ENCODE measurements at places on chromosomes 11 and 22.

DNA sequence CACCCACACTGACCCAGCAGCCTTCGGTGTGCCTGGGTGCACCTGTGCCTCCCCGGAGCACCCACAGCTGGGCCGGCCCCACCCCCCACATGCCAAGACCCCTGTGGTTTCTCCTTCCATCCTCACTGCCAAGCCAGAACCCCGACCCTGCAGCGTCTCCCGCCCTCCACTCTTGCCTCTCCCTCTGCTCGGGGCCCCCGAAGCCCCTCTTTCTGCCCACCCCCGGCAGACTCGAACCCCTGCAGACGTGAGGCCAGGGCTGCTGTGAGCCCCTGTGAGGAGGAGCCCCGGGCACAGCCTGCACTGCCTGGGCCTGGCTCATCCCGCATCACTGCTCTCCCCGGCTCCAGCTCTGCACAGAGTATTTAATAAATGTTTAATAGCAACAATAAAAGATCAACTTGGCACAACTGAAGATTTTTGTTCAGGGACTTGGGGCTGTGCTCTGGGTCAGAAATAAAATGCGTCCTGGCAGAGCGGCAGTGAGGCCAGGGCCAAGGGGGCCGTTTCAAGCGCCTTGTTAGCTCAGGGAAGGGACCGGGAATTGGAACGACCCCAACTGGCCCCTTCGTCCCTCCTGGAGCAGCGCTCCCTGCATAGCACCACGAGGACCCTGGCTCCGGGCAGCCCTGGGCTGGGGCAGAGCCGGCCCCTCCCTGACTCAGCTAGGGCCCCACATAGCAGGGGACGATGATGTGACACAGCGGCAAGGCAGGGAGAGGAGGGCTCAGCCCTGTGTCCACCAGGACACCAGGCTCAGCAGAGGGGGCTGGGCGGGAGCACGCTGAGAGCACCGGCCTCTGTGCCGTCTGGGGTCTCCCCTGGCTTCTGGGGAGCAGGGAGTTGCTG lies 520.8 kb downstream of the BRD1 start:
- no peak overlapping the region for H3K4me3 ChIP-seq
- H3K27ac ChIP-seq: no peak overlapping the region

GRCh38 chr11:57626895-57627294 lies 22.8 kb downstream of the YPEL4 start:
- H3K4me3 ChIP-seq: no peak overlapping the region
- no peak overlapping the region for H3K27ac ChIP-seq
- H3K36me3 ChIP-seq: peaks cover 17% of the 10 kb centered on the region

DNA sequence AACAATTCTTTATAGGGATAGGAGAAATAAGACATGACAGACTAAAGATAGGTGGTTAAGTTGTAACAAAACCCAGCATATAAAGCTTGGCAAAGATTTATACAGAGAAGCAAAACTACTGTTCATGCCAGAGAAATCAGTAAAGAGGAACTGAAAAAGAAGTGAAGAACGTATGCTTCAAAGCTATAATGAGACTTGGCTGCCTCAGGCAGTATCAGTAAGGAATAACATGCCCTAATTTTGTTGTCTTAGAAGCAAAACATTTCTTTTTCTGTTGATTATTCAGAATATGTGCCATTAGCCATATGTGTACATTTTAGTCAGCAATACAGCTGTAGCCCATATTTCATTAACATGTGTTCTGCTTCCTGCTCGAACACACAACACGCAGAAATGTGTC lies 403.2 kb downstream of the NELL1 start:
- no peak overlapping the region for H3K27ac ChIP-seq
- H3K4me1 ChIP-seq: no peaks in the 10 kb centered on the region
- H3K27me3 ChIP-seq: no peaks in the 10 kb centered on the region
- H3K4me3 ChIP-seq: no peak overlapping the region

DNA sequence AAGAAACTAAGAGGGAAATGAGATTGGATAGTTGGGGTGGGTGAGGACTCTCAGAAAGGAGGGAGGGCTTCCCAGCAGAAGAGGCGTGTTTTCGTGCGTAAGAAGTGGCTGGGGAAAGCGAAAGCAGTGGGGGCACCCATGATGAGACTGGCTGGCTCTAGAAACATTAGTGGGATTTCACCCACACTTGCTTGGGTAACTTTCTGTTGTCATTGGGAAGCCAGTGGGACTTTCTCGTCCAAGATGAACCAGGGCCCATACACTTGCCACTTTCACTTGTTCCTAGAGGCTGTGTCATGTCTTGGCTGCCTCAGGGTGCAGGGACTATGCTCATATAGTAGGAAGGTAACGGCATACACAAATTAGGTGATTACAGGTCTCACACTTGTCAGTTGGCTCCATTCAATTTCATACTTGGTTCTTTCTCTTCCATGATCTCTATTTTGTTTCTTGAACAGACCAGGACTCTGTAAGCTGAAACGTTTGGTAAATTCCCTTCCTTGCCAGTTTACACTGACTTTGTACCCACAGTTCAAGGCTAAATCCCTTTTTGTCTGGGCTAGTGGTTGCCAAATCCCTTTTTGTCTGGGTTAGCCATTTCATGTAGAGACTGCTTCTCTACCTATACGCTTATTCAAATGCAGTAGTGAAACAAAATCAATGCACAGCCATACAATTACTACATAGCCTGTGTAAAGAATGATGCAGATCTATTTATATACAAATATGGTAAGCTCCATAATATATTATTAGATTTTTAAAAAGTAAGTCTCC lies 42.0 kb upstream of the CXCR5 start:
- no peak overlapping the region for H3K27ac ChIP-seq
- peaks cover 3% of the 10 kb centered on the region for H3K4me1 ChIP-seq
- no peak for DNase-seq
- no peaks in the 10 kb centered on the region for H3K36me3 ChIP-seq

- no peaks in the 10 kb centered on the region for H3K36me3 ChIP-seq
- no peak overlapping the region for H3K27ac ChIP-seq
- no peaks in the 10 kb centered on the region for H3K27me3 ChIP-seq
- H3K4me1 ChIP-seq: no peaks in the 10 kb centered on the region
These were observed 9.5 kb upstream of the DKK3 start for GRCh38 chr11:12017865-12018453.

DNA sequence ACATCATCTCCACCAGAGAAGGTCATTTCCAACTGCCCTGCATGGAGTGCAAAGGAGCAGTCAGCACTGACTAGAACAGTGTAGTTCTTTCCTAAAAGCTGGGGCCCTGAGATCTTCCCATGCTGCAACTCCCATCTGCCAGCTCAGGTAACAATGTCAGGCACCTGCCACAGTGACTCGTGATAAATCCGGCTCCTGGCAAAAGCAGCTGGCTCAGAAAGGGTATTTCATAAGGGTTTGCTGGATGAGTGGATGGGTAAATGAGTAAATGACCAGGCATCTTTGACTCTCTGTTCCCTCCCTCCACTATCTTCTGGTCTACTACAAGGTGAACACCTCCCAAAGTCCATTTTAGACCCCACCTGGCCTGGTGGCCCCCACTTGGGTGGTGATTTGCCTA lies 403.6 kb downstream of the NXPE2 start:
- no peak overlapping the region for H3K27ac ChIP-seq
- DNase-seq: no peak
- H3K27me3 ChIP-seq: no peaks in the 10 kb centered on the region
- no peak overlapping the region for H3K4me3 ChIP-seq
- no peaks in the 10 kb centered on the region for H3K36me3 ChIP-seq
- peaks cover 21% of the 10 kb centered on the region for H3K4me1 ChIP-seq

DNA sequence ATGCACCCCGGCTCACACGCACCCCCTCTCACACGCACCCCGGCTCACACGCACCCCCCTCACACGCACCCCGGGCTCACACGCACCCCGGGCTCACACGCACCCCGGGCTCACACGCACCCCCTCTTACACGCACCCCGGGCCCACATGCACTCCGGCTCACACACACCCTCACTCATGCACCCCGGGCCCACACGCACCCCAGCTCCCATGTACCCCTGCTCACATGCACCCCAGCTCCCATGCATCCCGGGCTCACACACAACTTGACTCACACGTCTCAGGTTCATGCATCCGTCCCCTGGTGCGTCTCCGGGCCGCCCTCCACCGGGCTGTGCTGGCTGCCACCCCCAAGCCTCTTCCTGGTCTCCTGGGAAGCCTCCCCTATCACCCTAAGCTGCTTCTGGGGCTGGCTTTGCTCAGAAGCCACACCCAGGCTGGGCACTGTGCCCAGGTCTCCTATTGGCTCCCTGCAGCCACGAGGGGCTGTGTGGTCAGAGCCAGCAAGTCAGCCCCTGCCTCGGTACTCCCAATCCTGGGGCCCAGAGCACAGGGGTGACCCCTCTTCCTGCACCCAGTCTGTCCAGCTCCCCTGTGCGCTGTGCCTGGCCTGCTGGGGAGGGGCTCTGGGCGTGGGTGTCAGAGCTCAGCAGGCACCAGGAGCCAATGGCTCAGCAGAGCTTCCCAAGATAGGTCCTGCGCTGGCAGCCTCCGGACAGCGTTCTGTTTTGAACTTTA lies 16.9 kb downstream of the TSPAN4 start:
- no peak for DNase-seq
- H3K27ac ChIP-seq: no peak overlapping the region
- peaks cover 25% of the 10 kb centered on the region for H3K27me3 ChIP-seq
- no peak overlapping the region for H3K4me3 ChIP-seq
- H3K4me1 ChIP-seq: peaks cover 4% of the 10 kb centered on the region
- peaks cover 4% of the 10 kb centered on the region for H3K36me3 ChIP-seq

GRCh38 chr11:133793271-133794035 lies 51.9 kb downstream of the SPATA19 start:
- DNase-seq: no peak
- peaks cover 5% of the 10 kb centered on the region for H3K36me3 ChIP-seq
- H3K4me1 ChIP-seq: no peaks in the 10 kb centered on the region
- no peak overlapping the region for H3K4me3 ChIP-seq

GRCh38 chr11:103995896-103996295 lies 40.5 kb upstream of the DDI1 start:
- no peak for DNase-seq
- no peaks in the 10 kb centered on the region for H3K36me3 ChIP-seq
- peaks cover 2% of the 10 kb centered on the region for H3K27me3 ChIP-seq
- no peak overlapping the region for H3K4me3 ChIP-seq
- H3K27ac ChIP-seq: no peak overlapping the region

DNA sequence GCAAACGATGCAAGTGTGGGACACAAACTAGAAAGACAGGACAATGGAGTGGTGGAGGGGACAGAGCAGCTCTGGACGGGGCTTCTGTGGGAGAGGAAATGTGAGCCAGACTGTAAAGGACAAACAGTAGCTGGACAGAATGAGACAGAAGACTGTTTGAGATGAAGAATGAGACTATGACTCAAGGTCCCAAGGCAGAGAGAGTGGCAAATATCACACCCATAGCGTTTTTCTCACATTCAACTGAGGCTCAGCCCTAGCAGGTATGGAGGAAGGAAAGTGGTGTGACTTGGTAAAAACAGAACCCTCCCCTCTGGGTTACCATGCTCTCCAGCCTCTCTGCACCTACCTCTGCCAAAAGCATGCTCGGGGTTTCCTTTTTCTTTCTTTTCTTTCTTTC lies 96.5 kb downstream of the RPL27A start:
- no peaks in the 10 kb centered on the region for H3K27me3 ChIP-seq
- no peak overlapping the region for H3K27ac ChIP-seq
- no peak for DNase-seq
- peaks cover 12% of the 10 kb centered on the region for H3K4me1 ChIP-seq
- no peak overlapping the region for H3K4me3 ChIP-seq

DNA sequence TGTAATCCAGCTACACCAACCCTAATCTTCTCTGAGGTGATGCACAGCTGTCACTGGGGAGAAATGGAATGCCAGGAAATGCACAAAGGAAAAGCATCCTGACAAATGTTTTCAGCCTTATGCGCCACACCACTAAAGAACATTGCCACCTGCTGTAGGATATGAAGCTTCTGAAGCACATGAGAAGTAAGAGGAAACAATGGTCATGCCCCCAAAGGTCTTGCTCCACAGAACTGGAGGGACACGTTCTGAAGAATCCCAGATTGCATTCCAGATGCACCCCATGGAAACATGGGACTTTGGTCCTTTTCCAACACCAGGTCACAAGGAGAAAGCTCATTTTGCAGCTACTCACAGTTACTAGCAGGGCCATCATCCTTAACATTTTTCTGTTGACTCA lies 48.7 kb upstream of the ZBED5 start:
- no peak overlapping the region for H3K4me3 ChIP-seq
- H3K27me3 ChIP-seq: no peaks in the 10 kb centered on the region

DNA sequence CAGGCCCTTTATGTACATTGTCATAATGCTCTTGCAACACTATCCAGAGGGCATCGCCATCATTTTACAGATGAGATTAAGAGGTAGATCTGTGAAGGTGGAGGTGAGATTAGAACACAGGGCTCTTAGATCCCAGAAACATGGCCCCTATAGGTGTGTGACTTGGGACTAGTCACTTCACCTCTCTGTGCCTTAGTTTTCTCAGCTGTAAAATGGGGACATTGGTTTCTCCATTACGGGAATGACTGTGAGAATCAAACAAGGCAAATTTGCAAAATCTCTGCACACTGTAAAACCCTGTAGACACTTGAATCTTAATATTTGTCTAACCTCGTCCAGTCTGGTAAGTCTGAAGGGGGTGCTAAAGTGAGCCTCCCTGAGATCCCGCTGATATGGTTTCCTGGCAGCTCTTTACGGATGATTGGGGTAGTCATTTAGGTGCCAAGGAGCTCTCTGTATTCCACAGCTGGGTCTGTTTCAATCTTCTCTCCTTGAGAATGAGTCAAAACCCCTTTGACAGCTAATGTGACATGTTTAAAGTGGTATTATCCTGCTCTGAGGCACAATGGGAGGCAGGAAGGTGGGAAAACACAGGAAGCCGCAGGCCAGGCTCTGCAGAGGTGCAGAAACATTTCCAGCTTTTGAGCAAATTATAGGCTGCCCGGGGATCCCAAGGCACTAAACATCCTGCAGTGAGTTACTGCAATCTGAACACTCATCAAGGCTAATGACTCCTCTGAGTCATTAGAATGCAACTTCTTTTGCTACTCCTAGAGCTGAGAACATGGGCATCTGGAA lies 140.8 kb downstream of the CCDC81 start:
- DNase-seq: peak; percentile 27
- peaks cover 57% of the 10 kb centered on the region for H3K4me1 ChIP-seq
- peaks cover 2% of the 10 kb centered on the region for H3K27me3 ChIP-seq
- H3K36me3 ChIP-seq: no peaks in the 10 kb centered on the region
- peak overlapping the region; percentile 84 for H3K27ac ChIP-seq

GRCh38 chr11:267491-267994 lies 10.7 kb upstream of the NLRP6 start:
- H3K27me3 ChIP-seq: peaks cover 2% of the 10 kb centered on the region
- no peak overlapping the region for H3K27ac ChIP-seq
- H3K4me3 ChIP-seq: no peak overlapping the region
- H3K36me3 ChIP-seq: peaks cover 7% of the 10 kb centered on the region

DNA sequence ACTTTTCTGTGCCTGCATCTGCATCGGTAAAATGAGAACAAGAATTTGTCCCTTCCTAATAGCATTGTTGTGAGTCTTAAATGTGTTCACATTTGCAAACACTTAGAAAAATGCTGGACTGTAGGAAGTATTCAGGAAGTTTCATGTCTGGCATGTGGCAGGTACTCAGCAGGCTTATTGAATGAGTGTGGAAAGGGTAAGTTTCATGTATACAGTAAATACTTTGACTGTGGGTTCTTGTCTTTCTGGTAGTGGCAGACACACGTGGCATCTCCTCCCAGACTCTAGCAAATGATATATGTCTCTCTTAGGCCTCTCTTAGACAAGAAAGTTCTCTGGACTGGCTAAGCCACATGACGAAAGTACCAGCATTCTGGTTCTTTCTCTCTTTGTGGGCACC lies 179.2 kb downstream of the C11orf91 start:
- peaks cover 2% of the 10 kb centered on the region for H3K27me3 ChIP-seq
- H3K4me1 ChIP-seq: no peaks in the 10 kb centered on the region

All from endothelial cell (in vitro differentiated cells).